Activated CD8-positive, alpha-beta memory T cell treated with anti-CD3 and anti-CD28 coated beads for 1 hour (primary cell): ENCODE measurements at places on chromosomes 3 and 15.

DNA sequence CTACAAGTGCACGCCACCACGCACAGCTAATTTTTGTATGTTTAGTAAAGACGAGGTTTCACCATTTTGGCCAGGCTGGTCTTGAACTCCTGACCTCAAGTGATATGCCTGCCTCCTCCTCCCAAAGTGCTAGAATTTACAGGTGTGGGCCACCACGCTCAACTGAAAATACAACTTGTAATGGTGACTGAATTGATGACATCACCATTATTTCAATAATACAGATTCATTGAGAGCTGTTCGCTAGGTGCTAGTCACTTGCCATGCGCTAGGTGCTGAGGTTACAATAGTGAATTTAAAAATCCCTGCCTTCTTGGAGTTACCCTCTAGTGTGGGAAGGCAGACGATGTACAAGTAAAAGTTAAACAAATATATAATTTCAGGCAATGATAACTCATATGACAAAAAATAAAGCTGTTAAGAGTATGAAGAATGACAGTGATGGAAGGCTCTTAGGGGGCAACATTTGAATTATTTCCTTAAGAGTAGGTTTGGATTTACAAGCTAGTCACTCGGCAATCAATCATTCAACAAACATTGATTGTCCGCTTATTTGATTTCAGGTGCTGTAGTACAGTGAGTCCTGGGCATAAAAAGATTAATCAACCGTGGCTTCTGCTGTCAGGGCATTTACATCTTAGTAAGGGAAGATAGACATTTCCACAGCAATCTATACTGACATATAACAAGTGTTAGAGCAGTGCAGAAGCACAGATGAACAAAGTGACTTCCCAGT is 9.1 kb upstream of the PPARG start:
- no peak for DNase-seq

GRCh38 chr3:77466562-77467115 is 426.7 kb downstream of the ROBO2 start:
- DNase-seq = no peak

- DNase-seq = no peak
These were observed 37.3 kb downstream of the MLH1 start for GRCh38 chr3:37030588-37030987.

GRCh38 chr3:23165571-23165970 is 37.6 kb upstream of the UBE2E2 start:
- DNase-seq = no peak

DNA sequence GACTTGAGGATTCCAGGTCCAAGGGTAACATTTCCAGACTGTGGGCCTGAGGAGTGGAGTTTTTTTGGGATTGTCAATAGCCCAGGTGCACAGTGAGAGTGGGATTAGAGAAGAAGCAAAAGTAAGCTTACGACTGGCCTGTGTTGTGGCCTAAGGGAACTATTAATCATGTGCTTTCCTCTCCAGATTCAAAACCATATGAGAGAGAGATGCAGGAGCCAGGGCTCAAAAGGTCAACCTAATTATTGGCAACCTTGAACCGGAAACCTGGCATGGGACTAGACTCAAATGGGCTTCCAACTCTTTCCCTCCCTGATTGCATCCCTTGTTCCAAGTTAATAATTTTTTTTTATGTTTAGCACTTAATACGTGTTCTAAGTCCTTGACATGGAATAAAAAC is 242.1 kb upstream of the THRB start:
- DNase-seq = no peak

DNA sequence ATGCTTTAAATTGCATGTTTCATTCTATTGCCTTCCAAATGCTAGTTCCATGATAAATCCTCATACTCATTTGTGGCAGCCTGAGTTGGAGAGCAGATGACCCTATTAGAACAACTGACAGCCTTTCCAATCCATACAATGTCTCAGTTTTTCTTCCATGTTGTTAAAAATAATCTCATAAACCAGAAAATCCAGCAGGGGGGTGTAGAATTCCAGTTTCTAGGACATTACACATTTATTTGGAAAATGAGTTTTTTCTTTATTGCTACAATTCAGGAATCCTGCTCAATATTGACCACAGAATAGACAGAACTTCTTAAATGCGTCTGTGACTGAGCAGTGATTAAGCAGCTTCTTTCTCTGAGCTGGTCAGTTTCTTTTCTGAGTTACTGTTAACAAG is 174.2 kb upstream of the ATP10A start:
- DNase-seq = no peak

DNA sequence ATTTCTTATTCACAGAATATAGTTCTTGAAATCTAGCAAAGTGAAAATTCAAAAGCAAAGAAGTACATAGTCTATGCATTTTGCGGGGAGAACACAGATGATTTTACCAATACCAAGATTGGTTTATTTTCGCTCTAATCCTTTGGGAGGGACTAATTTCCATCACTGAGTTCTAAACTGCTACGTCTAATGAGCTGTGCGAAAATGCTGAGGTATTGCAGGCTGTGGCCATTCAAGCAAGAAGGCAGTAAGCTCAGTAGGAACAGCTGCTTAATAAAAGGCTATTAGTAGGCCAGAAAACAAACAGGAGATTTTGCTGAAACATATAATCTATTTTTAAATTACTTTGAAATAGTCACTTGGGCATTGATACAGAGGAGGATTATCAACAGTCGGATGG is 379.0 kb downstream of the CNTN4 start:
- DNase-seq = no peak

GRCh38 chr3:169146866-169147237 is 516.7 kb downstream of the MECOM start:
- no peak for DNase-seq
